Stimulated activated CD4-positive, alpha-beta T cell treated with anti-CD3 and anti-CD28 coated beads, Interleukin-1b, Interleukin-23, amount 100 ng/mL, for 24 hours (primary cell): ENCODE measurements at places on chromosomes 5 and 9.

- DNase-seq, result no peak
Measured at GRCh38 chr9:69249337-69249736, 75.3 kb downstream of the TJP2 start.

DNA sequence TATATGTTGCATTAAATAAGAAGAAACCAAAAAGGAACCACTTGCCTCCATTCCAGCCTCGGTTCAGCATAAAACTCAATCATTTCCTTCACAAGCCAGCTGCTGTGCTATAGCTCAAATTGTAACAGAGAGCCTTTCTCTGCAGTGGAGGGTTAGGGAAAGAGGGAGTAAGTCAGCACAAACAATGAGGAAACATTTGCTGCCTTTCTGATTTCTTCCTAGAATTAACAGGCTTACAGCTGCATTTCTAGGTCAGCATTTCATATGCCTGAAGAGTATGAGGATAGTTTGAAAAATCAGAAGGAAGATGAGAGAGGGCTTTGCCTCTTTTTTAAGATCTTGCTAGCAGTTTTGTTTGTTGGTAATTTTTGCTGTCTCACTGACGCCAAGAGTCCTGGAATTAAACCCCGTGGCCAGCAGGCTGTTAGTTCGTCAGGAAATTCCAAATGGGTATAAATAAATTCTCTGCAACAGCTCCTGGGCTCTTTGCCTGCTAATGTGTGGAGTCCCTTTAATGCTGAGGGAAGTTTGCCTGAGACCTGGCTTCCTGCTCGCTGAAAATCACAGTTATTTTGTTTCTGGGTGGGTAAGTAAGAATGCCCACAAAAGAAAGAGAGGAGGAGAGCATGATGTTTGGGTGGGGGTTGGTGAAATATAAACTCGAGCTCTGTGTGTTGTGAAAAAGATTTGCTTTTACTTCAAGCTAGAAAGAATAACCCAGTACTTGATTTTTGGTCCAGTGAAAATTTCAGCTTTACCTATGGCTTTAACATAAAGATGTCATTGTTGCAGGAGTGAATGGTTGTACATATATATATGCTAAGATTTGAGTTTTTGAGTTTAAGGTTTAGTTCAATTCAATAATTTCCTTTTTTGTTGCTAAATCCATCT, 148.1 kb upstream of the DMRT1 start:
- no peak for DNase-seq

DNA sequence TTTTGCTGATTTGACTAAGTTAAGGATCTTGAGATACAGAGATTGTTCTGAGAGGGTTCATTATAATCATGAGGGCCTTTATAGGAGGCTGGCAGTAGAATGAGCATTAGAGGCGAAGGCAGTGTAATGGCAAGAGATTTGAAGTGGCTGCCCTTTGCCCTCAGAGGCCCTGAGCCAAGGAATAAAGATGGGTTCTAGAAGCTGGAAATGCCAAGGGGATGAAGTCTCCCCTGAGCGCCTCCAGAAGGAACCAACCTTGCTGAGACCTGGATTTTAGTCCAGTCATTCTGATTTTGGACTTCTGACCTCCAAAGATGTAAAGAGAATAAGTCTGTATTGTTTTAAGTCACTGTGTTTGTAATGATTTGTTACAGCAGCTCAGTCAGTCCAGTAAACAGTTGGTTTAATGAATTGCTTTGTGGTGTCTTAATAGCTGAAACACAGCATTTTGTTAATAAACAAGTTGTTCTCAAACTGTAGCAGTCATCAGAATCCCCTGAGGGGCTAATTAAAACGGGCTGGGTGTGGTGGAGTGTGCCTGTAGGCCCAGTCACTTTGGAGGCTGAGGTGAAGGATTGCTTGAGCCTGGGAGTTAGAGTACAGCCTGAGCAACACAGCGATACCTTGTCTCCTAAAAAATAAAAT, 23.2 kb downstream of the GLRX start:
- no peak for DNase-seq

GRCh38 chr9:124881138-124881743, 19.3 kb downstream of the ARPC5L start:
- DNase-seq, result no peak

GRCh38 chr9:93295031-93295430, 111.1 kb downstream of the WNK2 start:
- no peak for DNase-seq

DNA sequence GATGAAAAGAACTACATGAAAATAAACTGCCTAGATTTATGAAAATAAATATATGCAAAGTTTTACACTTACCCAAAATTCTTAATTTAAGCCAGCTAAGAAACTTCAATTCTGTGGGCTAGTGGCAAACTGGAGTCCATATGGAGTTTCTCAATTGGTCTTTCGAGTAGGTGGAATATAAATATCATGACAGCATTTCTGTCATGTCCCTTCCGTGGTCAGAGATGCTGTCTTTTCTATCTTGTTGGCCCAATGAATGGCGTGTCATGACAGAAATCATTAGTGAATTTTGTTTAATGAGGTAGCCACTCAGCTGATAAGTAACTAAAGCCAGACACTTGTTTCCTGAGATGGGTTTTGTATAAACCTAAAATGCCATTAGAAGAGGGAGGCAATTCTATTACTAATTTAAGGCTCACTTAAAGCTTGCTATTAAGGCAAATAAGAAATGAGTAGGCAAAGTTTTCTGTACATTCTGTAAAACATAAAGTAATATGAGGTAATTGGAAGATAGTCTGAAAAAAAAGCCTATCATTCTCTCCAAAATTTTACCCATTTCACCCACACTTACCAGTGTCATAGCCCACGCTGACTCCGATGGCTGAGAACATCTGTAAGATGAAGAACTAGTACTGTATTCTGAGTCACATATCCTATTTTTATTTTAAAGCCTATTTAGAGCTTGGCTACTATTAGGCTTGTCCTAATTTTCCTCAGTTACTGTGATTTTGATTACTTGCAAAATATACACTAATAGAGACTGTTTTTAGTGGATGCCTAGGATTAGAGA, 419.3 kb upstream of the MEF2C start:
- no peak for DNase-seq

GRCh38 chr5:154146409-154146808, 44.1 kb upstream of the GALNT10 start:
- no peak for DNase-seq

DNA sequence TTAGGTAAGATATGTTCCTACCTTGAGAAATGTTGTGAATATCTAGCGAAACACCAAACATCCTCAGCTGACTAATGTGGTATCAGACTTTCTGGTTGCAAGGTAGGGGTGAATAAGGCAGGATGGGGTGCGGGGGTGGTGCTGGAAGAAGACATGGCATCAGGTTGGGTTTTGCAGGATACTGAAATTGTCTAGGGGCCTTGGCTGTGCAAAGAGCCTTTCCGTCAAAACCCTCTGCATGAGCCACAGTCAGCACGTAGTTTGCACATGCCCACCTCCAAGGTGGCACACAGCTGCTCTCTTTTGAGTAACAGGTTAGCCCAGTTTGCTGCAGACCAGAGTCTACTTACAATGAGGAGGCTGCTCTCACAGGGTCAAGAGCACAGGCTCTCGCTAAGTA, 42.0 kb downstream of the SFXN1 start:
- DNase-seq, result peak; percentile 50

DNA sequence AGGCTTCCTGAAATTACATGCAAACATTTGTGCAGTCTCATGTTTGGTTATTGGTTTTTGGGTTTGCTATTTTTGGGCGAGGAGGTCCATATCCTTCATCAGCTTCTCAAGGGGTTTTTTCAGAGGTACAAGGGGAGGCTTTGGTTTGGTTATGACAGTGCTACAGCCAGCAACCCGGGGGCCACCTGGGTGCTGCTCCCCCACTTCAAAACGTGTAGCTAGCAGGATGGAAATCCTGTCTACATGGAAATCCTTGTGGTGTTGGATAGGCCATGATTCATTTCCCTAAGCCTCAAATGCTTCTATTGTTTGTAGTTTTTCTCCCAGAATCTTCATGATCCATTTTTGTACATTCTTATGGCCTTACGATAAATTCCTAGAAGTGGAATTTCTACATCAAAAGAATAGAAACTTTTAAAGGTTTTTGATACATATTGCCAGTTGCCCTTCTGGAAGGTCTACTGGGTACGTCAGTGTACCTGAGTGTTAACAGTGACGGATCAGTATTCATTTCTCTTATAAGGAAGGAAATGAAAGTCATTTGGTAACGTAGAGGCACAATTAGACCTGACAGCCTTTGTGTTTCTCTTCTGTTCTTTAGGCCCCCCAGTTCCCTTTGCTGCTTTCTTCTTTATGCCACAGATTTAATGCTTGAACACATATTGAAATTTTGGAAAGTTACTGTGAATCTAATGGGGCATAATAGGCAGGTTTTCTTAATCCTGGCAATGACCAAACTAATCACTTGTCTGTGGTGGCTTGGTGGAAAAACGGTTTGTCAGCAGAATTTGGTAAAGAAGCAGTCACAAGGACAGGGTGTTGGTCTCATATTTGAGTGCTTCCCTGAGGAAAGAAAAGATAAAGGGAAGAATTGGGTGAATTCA, 69.7 kb upstream of the ABL1 start:
- no peak for DNase-seq

GRCh38 chr9:78026416-78026815, 5.2 kb downstream of the GNAQ start:
- DNase-seq, result no peak

DNA sequence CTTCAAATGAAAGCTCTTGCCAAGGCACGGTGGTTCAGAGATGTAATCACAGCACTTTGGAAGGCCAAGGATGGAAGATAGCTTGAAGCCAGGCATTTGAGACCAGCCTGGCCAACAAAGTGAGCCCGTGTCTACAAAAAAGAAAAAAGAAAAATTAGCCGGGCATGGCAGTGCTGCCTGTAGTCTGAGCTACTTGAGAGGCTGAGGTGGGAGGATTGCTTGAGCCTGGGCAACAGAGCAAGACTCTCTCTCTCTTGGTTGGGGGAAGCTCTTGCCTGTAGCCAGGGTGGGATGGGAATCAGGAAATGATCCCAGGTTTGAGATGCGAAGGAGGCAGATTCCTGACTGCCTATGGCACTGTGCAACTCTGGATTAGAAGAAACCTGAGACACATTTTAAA, 62.1 kb downstream of the IL6ST start:
- DNase-seq, result no peak

GRCh38 chr9:132622159-132622558, 39.8 kb downstream of the BARHL1 start:
- no peak for DNase-seq

DNA sequence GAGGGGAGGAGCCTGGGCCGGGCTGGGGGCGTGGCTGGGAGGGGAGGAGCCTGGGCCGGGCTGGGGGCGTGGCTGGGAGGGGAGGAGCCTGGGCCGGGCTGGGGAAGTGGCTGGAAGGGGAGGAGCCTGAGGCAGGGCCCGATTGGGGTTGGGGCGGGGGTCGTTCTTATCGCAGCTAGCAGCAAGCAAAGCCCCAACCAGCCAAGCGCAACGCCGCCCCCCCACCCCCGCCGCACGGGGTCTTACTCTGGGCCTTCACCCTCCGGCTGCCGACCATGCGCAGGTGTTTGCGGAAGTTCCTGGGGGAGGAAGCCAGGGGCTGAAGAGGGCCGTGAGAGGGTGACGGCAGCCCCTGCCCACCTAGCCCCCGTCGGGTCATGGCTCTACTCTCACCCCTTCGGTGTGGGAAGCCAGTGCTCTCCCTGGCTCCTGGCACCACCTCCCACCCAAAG, 5.0 kb downstream of the NSMF start:
- no peak for DNase-seq

DNA sequence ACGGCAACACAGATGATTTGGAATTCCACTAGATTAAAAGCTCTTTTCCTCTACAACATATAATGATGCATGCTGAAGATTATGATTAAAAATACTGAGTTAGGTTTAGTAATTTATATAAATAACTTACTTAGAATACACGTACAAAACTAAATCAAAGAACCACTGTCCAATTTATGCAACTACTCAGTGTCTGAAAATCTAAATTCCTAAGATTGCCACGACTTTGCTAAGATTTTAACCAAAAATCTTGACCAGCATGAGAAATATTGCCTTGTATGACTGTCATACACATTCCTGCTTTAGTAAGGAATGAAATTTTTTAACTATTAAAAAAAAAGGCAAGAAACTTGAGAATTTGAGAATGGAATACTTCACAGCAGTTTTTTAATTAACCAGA, 292.4 kb downstream of the ZNF608 start:
- no peak for DNase-seq

GRCh38 chr5:135012951-135013391, 21.1 kb downstream of the PITX1 start:
- DNase-seq, result no peak

- no peak for DNase-seq
Measured at GRCh38 chr5:13992795-13993194, 48.3 kb upstream of the DNAH5 start.

GRCh38 chr5:103741984-103742383, 179.4 kb upstream of the NUDT12 start:
- no peak for DNase-seq

DNA sequence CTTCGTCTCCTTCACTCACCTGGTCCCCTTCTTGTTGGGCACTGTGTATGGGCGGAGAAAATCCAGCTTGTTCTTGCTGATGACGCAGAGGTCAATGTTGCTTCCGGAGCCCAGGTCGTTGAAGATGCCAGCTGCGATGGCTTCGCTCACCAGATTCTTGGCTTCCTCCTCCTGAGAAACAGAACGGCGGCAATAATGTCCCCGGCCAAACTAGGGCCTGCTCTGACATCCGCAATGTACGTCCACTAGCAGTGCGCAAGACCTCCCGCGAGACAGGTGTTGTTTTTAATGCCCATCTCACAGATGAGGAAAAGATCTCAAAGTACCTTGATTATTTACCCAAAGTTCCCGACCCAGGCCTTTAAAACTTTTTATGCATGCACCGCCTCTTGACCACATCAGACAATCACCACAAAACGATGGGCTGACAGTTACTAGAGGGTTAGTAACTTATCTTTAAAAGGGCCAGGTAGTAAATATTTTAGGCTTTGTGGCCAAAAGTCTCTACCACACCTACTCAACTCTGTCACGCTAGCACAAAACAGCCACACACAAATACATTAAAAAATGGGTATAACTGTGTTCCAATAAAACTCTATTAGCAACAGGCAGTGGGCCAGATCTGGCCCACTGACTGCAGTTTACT, 58.4 kb downstream of the PSMB7 start:
- no peak for DNase-seq

DNA sequence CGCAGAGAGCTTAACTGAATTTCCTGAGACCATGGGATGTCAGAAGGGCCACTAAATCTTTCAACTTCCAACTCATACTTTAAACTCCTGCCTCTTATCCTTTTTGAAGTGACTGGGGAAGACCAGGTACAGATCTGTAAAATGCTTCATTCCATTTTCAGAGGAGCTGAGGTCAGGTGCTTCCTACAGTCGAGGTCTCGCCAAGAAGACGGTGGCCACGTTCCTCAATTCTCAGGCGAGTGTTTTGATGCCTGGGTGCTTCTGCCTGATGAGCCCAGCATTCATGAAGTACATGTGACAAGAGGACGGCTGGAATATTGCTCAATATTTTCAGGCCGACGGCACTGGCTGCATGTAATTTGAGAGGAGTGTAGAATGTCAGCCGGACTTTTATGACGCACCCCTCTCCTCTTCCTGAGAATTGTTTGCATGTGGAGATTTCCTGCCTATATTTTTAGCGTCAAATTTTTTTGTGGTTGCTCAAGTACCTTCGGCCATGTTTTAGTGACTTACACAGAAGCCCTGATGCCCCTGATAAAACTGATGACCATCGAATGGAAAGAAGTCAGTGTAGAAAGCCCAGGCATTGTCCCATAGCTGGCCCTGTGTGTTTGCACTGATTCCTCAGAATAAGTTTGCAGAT, 38.8 kb upstream of the GLRX start:
- DNase-seq, result no peak
